Aorta (tissue), 5 donors: ENCODE measurements at places on chromosomes 6 and 20. TPM values are rescaled to one million over a fixed set of nuclear protein-coding genes. Genes with fewer than 3 reads are reported as not detected.

GRCh38 chr6:157330831-157331230 lies 7.5 kb upstream of the TMEM242 start:
- no peak for DNase-seq

GRCh38 chr6:73182021-73182607 lies 43.2 kb downstream of the KHDC1L start:
- DNase-seq: no peak

- no peak for DNase-seq
These were observed 122.3 kb downstream of the BANF2 start for GRCh38 chr20:17822039-17822438.

DNA sequence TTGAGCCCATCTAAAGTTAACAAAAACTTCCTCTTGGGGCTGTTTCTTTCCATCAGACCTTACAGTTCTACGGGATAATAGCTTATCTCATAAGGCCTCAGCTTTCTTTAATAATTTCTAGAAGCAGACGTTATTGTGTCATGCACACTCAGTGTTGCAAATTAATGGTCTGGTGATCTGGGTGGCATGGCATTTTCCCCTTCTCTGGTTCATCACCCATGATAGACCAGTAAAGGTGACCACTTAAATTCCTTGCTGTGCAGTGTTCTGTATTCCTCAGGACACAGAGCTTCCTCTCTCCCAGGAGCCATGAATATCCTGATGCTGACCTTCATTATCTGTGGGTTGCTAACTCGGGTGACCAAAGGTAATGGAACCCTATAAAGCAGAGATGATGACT lies at the start of gene DEFB125:
TSS of gene DEFB125 (plus strand) at position 272 of the 400 bp plus-strand sequence. CDS start at position 310, 38 bp downstream.
- DNase-seq: no peak

GRCh38 chr6:63816401-63816981 lies 180.9 kb downstream of the PHF3 start:
- no peak for DNase-seq

GRCh38 chr6:113094779-113095178 lies 747.6 kb downstream of the RFPL4B start:
- DNase-seq: no peak

GRCh38 chr6:140360651-140361050 lies 986.2 kb upstream of the CITED2 start:
- no peak for DNase-seq

- DNase-seq: no peak
These were observed 450.9 kb downstream of the GJA1 start for GRCh38 chr6:121886223-121886830.

- no peak for DNase-seq
These were observed 18.3 kb downstream of the ARHGAP18 start for GRCh38 chr6:129691709-129692108.

DNA sequence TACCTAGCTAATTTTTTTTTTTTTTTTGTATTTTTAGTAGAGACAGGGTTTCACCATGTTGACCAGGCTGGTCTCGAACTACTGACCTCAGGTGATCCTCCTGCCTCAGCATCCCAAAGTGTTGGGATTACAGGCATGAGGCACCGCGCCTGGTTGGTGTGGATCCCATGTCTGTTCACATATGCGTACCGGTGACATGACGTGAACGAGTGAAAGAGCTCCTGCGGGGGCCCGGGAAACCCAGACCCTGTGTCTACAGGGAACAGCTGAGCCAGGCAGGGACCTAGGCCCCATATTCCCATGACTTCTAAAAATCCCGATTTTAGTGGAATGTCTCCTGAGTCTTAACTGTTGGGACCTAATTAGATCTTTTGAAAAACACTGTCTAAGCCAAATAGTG lies 33.1 kb downstream of the VSTM2L start:
- DNase-seq: peak; percentile 40

GRCh38 chr6:18160911-18161310 lies 5.7 kb downstream of the KDM1B start:
- no peak for DNase-seq

DNA sequence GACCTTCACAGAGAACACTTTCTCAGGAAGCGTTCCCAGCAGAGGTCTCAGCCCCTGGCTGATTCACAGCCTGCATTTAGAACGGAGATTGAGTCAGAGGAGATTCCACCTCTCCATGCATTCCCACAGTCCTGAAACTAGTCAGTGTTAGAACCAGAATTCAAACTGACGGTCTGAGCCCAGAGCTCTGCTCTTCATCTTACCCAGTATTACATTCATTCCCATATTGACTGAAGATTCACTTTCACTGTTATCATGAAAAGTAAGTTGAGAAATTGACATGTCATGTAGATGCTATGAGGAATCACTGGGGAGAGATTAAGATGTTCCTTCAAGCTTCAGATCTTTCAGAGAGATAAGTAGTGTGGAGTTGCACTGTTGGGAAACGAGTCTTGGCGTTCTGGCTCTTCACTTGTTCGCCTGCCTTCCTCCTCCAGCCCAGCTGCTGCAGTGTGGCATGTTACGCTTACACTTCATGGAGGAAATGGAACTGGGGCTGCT lies 28.3 kb downstream of the MAS1 start:
- DNase-seq: no peak

Gene TCF21
- total RNA-seq: 0.29 TPM

Gene KHDC1L
- not detected for total RNA-seq

Gene ELOVL2
- total RNA-seq: 1.5 TPM

Gene ECT2L
- 0.19 TPM for total RNA-seq

Gene ZNF311
- total RNA-seq: 0.62 TPM

Gene C20orf144
- total RNA-seq: 0.16 TPM

Gene ZNF292
- 57.9 TPM for total RNA-seq
